ENCODE measurements at places on chromosomes 3 and 15. TPM values are rescaled to one million over a fixed set of nuclear protein-coding genes. Genes with fewer than 3 reads are reported as not detected.

GRCh38 chr3:57757642-57758297, 1.7 kb downstream of the SLMAP start:
- peak; percentile 34 for DNase-seq

DNA sequence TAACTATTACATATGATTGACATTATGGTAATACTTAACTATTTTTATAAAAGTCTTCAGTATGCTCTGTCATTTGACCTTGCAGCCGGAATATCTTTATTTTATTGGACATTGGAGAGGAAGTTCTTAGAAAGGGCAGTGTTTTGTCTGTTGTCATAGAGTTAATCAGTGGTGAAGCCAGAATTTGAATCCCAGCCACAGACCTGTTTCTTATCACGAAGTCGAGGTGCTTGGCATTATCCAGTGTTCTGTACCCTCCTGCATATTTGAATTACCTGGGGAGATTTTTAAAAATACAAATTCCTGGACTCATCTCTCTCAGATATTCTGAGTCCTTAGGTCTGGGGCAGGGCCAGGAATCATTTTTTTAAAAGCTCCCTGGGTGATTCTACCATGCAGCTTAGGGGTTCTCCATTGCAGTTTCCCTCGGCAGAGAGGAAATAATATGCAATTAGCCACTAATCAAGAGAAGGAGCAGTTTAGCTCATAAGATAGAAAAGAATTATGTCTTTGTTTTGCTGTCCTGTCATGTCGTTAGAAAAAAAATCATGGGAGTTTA, 195.6 kb upstream of the CFAP20DC start:
- peak; percentile 83 for DNase-seq

- DNase-seq = no peak
These were observed 1.3 kb upstream of the ZIC4 start for GRCh38 chr3:147407498-147408187.

- DNase-seq = no peak
These were observed 53.6 kb upstream of the ATP13A3 start for GRCh38 chr3:194540274-194540905.

DNA sequence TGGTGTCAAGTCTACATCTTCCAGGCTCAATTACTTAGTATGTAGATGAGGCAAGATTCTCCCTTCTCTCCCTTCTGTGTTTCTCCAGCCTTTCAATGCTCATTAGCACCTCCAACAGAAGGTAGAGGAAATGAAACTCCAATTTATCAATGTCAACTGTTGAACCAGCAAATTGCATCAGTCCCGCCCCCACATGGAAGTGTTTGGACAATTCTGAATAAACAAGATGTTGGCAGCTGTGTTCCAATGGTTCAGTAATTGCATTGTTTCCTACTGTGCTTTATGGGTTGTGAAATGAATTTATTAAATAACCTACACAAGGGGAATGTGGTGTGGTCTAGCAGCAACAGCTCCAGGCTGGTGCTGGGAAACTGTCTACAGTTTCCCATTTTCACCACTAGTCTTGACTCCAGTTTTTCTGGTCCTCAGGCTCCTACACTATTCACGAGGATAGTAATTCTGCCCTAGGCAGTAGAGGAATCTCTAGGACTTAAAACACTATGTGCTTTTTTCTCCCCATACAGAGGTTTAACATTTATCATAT, 91.9 kb downstream of the MB21D2 start:
- DNase-seq = peak; percentile 29

DNA sequence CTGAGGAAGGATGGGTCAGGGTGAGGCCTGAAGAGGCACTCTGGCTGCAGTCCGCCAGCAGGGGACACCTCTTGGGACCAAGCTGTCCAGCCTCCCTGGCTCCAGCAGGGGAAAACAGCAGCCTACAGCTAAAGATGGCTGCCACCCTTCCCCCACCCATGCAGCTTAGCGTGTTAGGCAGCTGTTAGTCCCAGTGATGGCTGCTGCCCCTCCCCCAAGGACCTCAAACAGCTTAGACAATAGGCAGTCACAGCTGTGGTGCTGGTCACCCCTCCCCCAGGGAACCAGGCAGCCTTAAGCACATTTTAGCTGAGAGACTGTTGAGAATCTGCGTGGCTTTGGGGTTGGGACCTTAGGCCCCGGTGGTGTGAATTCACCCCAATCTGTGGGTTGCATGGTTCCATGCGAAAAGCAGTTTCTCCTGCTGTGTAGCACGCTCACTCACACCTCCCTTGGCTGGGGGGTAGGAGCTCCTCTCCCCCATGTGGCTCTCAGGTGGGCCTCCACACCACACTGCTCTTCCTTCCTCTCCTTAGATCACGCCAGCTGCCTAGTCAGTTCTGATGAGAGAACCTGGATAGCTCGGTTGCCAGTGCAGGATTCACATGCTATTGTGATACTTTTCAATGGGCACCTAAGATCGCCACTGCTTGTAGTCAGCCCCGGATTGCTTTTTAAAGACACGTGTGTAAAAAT, 140.5 kb upstream of the CADPS start:
- no peak for DNase-seq

- DNase-seq = no peak
These were observed 111.5 kb downstream of the PDZRN3 start for GRCh38 chr3:73513260-73513659.

DNA sequence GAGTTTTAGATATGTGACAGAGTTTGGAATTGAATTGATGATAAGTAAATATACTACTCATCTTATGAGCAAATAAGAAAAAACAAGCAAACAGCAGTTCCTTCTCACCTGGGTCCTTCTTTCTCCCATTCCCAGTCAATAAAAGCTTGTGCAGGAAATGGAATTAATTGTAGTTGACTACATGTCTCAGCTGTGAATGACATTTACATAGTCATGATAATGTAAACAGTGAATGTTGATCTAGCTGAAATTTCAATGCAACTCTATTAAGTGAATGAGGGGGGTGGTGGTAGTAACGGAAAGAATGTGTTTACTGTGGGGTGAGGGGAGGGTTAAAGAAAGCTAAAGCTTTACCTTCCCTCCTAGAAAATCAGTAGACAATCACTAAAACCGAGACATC, 76.2 kb downstream of the NFKBIZ start:
- no peak for DNase-seq

The C3orf70 gene
- 8.2 TPM for total RNA-seq

The GOLGA8G gene
- not detected for total RNA-seq

The ACOX2 gene
- total RNA-seq = 8.1 TPM

The ITGA11 gene
- total RNA-seq = 90.7 TPM

Measured in RPMI7951 (cell line).